ENCODE measurements at places on chromosomes 4 and X.

DNA sequence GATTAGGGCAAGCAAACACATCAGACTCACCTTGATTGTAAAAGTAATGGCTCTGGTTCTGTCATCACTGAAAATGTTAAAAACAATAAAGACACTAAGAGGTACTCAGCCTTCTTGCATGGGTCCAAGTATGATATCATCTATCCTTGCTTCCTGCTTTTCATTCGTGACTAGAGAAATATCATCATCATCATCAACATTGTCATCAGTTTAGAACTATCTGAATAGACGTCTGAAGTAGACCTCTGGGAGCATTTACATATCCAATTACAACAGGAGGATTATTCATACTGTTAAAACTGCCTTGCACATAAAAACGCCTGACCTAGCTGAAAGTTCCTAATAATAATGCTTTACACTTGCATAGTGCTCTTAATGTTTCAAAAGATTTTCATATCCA lies 9.8 kb upstream of the FRAS1 start:
- no peak for DNase-seq

GRCh38 chr4:184012937-184013336 lies 107.8 kb downstream of the STOX2 start:
- no peak for DNase-seq

DNA sequence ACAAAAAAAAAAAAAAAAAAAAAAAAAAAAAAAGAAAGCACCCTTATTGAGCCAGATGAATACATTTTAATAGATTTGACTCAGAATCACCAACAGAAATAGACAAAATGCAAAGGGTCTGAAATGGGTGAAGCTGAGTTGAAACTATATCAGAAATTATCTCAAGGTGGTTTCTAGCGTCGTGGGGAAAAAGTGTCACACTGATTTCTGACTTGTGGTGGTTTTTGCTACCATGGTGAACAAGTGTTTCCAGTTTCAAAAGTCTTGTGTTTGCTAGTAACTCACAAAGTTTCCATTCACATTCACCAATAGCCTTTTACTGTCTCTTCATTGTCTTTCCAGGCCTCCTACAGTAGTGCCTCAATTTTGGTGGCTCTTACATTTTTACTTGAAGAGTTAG lies 135.5 kb downstream of the ARHGAP24 start:
- no peak for DNase-seq

DNA sequence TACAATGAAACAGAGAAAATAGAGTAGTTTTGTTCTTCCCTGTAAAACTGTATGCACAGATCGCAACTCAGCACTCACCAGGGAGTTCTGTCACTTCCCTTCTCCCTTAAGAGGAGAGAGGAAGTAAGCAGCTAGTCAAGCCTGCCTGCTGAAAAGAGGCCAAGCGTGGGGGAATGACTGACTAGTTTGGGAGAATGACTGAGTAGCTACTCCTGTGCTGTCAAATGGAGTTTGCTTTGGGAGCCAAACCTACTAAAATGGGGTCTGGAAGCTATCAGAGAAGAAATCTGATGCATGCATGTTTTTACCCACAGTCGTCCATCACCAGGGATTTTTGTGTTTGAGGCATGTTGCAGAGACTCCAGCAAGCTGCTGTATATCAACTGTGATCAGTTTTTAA lies 54.6 kb upstream of the LHFPL1 start:
- DNase-seq = no peak

Measured in NCI-H2107 (cell line).